Kasumi-1 (cell line): ENCODE measurements at places on chromosomes 7 and 10.

- no peak for DNase-seq
Measured at GRCh38 chr10:73262105-73262730, 9.8 kb upstream of the MRPS16 start.

- DNase-seq = peak; percentile 8
Measured at GRCh38 chr7:74175340-74175739, 1.2 kb downstream of the EIF4H start.

- peak; percentile 39 for DNase-seq
Measured at GRCh38 chr10:987620-987869, 689 bp upstream of the GTPBP4 start.

- DNase-seq = peak; percentile 35
Measured at GRCh38 chr10:13659887-13660550, 73.3 kb downstream of the PRPF18 start.

- DNase-seq = no peak
Measured at GRCh38 chr10:6267941-6268340, 65.2 kb downstream of the PFKFB3 start.

- DNase-seq = no peak
Measured at GRCh38 chr10:12390733-12391132, 41.4 kb downstream of the CAMK1D start.

GRCh38 chr7:64849250-64849923 is 53.7 kb upstream of the ZNF273 start:
- DNase-seq = no peak

GRCh38 chr10:73263693-73264347 is 11.4 kb upstream of the MRPS16 start:
- peak; percentile 79 for DNase-seq

GRCh38 chr7:142556740-142557139 is 192.5 kb upstream of the PRSS1 start:
- peak; percentile 57 for DNase-seq

GRCh38 chr10:97810446-97810845 is 38.6 kb upstream of the SFRP5 start:
- no peak for DNase-seq

GRCh38 chr10:87560495-87561129 is 55.9 kb downstream of the MINPP1 start:
- no peak for DNase-seq

GRCh38 chr10:132264306-132264950 is 43.3 kb downstream of the STK32C start:
- DNase-seq = no peak

- no peak for DNase-seq
Measured at GRCh38 chr7:45980181-45980905, 59.3 kb upstream of the IGFBP3 start.

DNA sequence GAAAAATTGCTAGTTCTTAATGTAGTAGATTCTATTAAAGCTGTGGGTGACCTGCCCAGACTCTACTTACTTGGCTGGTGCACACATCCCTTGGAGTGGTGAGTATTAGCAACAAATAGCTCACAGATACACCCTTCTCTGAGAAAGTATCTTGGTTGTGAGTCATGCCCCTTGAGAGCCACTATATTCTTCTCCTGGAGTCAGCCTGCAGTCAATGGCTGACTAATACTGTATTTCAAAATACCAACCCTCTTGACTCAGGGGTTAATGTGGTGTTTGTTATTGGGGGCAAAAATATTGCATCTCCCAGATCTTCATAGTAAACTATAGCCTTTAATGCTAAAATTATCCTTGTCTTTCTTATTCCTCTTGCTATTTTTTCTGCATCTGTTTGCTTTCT is 354.9 kb downstream of the BMPER start:
- DNase-seq = no peak

DNA sequence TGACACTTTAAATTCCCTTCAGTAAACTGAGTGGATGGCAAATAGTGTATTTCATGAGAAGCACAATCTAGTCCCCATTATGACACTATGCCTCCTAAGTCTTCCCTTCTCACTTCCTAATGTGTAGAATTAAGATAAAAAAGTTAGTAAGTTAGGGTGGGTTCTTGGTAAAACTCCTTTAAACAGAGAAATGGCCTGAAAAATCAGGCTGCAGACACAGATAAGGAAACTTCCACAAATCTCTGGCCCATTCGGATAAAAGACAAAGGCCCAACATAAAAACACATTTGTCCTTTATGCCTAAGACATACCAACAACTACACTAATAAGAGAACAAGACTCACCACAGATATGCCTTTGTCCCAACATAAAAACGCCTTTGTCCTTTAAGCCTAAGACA is 21.5 kb downstream of the AKR1C8 start:
- no peak for DNase-seq

DNA sequence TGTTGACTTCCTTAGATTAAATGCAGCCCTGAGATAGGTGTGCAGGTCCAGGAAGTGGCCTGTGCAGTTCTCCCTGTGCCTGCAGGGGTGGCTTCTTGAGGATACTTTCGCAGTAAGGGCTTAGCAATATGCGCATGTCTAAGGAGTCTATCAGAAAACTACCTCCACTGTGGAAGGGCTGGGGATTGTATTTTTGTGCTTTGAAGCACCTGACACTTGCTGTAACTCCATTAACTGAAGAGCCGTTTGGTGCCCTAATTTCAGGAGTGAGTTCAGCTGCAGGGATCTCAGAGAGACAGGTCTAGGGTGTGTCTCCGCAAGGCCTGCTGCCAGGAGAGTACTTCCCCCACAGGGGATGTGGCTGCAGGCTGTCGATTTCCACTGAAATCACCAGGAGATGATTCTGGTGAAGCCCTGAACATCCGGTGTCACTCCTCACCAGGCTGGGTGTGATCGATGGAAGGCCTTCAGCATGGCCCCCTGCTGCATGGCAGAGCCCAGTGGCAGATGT is 35.5 kb downstream of the IKZF1 start:
- peak; percentile 45 for DNase-seq

DNA sequence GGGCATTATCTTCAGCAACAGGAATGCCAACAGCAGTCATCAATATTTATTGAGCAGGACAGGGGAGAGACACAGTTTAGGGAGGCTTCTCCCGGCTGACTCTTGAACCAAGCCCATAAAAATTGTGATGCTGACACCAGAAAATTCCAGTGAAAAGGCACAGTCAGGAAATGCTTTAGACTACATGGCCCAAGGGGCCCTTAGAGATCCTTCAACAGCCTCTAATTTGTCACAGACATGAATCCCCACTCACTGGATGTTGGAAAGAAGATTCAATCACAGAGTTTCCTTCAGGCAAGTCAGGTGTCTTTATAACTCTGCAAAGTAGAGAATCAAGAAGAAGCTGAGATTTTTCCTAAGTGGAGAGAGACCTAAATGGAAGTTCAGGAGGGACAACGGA is 1.2 kb downstream of the GJC3 start:
- DNase-seq = no peak

DNA sequence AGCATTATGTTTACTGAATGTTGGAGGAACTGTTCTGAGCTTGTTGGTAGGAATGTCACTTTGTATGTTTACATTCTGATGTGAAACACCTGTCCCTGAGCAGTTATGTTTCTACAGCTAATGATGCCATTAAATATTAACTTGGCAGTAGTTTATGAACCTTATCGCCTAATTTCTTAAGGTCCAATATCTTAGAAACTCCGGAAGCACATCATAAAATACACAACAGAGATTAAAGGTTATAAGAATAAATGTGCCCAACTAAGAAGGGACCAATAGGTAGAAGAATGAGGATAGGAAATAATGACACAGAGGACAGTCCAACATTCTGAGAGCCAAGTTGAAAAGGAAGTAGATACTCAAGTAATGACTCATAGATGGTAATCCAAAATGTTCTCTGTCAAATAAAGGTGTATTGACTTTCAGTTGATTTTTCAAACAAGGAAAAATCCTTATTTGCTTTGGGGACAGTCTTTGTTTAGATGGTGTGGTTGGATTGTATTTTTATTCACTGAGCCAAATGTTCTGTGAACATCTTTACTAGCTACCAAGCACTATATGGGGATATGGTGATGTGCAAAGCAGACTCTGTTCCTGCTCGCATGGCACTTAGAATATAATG is 31.9 kb downstream of the LCOR start:
- no peak for DNase-seq

DNA sequence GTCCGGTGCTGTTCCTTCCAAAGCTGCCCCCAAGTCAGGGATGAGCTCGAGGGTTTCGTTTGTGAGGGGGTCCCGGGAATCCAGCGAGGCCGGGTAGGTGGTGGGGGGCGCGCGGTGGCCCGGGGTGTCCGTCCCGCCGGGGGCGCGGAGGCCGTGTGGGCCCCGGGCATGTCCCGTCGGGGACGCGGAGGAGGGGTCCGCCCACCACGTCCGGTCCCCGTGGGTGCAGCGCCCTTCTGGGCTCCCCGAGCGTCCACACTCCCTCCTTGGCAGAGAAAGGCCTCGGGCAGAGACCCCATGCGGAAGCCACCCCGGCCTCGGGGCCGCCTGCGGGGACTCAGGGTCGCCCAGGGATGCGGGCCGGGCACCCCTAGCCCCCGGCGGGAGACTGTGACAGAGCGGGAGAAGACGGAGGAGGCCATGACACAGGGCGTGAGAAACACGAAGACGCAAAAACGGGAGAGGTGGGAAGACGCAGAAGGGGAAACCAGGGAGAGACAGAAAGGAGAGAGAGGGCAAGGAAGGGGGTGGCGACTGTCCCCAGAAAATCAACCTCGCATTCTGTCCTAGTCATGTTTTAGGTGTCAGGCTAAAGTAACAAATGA is 640 bp upstream of the ZNF425 start:
- peak; percentile 40 for DNase-seq

- no peak for DNase-seq
Measured at GRCh38 chr7:70263471-70264255, 665.4 kb downstream of the AUTS2 start.

GRCh38 chr10:48684463-48684791 is 246 bp upstream of the WDFY4 start:
- DNase-seq = no peak

- DNase-seq = peak; percentile 38
Measured at GRCh38 chr10:51014680-51015389, 59.5 kb upstream of the PRKG1 start.

- DNase-seq = no peak
Measured at GRCh38 chr10:110382695-110383094, 78.0 kb upstream of the SMNDC1 start.

DNA sequence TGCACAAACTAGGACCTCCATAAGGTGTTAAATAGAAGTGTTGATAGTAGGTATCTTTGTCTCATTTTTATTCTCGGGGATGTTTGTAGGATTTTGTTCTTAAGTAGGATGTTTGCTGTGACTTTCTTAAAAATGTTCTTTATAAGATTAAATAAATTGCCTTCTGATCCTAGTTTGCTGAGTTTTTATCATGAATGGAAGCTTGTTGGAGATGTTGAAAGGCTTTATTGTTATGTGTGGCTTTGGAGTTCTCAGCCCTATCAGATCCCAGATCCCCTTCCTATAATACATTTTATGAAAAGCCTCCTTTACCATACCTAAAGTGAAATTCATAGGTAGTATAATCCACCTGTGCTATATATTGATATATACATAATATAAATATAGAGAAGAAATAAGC is 40.1 kb downstream of the NHLRC2 start:
- no peak for DNase-seq

DNA sequence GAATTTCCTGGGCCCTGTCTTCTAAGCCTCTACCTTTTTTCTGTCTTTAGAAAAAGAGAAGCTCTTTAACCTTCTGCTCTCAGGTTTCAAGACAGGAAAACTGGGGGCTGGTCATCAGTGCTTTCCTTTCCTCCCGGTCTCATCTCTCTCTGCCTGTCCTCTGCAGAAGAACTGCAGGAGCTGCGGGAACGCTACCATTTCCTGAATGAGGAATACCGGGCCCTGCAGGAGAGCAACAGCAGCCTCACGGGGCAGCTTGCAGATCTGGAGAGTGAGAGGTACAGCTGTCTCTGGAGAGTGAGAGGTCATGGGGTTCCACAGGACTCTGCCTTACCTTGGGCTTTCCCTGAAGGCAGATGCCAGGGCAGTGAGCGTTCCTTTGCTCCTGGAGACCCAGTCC is 12.7 kb downstream of the CCDC136 start:
- DNase-seq = no peak
